ENCODE measurements at places on chromosomes 7 and 10.

- no peak for DNase-seq
Measured at GRCh38 chr10:125734823-125735222, 15.3 kb downstream of the EDRF1 start.

GRCh38 chr7:92961961-92962360, 125.6 kb upstream of the CDK6 start:
- DNase-seq = no peak

GRCh38 chr7:32255036-32255435, 184.8 kb upstream of the PDE1C start:
- no peak for DNase-seq

DNA sequence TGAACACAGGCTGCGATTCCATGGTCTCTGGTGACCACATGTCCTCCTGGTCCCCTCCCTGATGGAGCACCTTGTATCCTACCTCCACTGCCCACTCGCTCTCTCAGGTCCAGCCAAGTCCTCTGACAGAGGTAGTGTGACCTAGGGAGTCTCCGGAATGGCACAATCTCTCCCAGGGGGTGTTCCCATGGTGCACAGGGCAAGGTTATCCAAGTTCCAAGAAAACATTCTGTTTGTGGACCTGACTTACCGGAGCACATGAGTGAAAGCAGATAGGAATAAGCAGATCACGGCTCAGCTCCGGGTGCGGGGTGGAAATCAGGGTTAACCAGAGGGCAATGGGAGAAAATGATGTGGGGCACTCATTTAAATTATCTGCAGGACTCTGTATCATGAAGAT, 45.8 kb upstream of the INSIG1 start:
- no peak for DNase-seq

- no peak for DNase-seq
Measured at GRCh38 chr10:17831341-17831740, 22.2 kb downstream of the MRC1 start.

- peak; percentile 53 for DNase-seq
Measured at GRCh38 chr10:7121154-7121797, 289.6 kb downstream of the SFMBT2 start.

DNA sequence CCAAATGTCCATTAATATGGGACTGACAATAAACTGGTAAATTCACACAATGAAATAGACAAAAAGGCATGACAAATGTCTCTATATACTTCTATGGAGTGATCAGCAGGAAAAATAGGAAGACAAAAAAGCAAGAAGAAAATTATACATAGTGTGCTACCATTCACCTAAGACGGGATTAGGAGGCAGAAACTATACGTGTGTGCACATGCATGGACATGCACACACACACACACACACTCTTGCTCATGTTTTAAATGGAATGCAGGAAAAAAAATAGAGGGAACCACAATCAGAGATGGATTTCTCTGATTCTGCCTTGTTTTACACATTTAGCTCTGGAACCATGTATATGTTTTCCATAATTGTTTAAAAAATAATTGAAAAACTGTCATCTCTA, 119.0 kb downstream of the ZFAND4 start:
- DNase-seq = no peak

DNA sequence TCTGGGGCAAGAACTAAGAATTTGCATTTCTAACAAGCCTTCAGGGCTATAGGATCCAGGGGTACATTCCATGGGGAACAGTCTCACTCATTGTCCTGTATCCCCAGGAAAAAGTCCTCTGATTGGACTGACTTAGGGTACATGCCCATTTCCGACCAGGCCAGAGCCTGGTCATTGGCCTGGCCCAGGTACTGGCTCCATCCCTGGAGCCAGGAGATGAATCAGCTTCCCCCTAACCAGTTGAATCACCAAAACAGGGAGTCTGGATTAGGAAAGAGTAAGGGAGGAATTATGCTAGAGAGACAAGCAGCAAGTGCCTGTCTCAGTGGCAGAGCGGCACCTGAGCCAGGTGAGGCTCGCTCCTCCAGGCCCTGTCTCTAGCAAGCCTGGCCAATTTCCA, 137.5 kb downstream of the FGFR2 start:
- DNase-seq = no peak

GRCh38 chr7:157234271-157234670, 95.5 kb downstream of the UBE3C start:
- no peak for DNase-seq

- DNase-seq = no peak
Measured at GRCh38 chr7:24898691-24899090, 81.3 kb downstream of the OSBPL3 start.

DNA sequence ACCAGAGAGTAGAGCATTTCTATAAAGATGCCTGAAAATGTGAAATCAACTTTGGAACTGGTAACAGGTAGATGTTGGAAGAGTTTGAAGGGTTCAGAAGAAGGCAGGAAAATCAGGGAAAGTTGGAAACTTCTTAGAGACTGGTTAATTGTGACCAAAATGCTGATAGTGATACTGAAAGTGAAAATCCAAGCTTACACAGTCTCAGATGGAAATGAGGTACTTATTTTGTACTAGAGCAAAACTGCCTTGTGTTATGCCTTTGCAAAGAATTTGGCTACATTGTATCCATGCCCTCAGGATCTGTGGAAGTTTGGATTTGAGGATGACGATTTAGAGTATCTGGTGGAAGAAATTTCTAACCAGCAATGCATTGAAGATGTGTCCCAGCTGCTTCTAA, 430.6 kb upstream of the KCND2 start:
- DNase-seq = no peak

DNA sequence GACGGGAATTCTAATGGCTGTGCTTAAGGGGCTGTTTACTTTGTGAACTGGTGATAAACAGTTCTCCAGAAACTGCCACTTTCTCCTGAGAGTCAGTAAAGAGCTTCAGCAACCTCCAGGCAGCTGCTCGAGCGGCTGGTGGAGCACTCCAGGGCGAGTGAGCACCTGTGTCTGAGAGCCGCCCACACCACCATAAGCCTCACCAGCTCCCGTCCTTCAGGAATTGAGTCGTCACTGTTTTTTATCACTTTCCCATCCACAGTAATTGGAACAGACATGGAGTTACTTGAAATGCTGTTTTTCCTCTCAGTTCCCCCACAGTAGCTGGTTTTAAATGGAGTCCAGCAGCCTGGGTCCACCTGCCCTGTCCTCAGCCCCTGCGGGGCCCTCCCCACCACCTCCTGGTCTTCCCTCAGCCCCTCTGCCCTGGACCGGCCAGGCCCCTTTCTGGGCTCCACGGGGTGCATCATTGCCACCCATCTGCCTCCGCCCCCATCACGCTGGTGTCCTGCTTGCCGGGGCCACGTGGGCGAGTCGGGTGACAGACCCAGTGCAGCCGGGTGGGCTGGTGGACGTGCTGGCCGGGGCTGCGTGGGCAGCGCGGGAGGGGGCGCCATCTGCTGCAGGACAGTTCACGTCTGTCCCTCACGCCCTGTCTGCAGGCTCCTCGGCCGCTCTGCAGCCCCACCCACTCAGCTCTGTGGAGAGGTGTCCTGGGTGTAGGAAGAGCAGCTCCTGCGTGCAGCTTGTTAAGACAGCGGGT, 56.0 kb downstream of the NKX6-2 start:
- no peak for DNase-seq

- no peak for DNase-seq
Measured at GRCh38 chr10:119824299-119824698, 48.3 kb downstream of the MCMBP start.
